ENCODE measurements at places on chromosomes 11 and 22.

GRCh38 chr11:78753297-78753696, 178.6 kb upstream of the NARS2 start:
- no peak for DNase-seq

DNA sequence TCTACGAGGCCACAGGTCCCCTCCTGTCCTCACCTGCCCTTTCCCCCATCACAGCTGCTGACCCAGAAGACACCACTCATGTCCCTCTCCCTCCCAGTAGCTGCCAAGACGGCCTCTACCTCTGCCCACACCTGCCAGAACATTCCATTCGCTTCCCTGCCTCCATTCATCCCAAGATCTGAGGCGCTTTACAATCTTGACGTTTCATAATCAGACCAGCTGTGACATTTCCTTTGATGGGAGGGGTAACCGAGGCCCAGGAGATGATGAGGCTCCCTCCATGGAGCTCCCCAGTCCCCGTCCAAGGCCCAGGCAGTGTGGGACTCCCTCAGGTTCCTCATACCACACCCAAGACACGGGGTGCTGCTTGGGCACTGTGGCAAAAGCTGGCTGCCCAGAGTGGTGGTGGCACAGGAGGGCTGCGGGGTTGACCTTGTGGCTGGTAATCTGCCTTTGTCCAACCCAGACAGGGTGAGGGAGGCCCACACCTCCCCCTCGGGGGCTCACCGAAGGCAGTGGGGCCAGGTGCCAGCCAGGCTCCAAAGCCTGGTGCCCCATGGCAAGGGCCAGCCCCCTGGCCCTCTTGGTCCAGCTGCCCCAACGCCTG, 17.3 kb downstream of the PHLDA2 start:
- DNase-seq = no peak

- DNase-seq = no peak
Observed at GRCh38 chr11:79648766-79649520, 208.1 kb upstream of the TENM4 start.

DNA sequence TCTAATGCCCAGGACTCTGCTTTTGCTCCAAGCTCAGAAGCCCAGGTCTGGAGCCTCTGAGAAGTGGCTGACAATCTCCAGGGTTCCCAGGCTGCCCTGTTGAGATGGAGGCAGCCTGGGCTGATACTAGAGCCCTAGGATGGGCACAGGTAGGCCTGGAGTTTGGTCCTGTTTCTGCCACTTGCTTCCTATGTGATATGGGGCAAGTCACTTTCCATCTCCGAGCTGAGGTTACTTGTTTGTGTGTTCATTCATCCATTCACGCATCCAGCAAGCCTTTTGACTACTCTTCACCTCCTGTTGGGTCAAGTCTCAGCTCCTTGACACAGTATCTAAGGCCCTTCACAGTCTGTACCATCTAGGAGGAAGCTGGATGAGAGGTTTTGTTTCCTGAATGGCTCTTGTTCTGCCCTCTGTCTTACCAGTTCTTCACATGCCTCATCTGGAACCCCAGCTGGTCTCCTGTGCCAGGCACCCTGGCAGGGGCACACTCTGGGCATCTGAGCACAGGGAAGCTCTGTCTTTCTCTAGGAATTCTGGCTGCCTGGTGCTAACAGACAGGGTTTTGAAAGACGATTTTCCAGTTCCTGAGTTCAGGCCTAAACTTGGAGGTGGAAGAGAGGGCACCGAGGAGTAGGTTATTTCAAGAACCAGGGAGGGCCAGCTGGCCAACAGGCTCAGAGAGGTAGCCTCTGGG, 53.2 kb upstream of the AMPD3 start:
- no peak for DNase-seq

DNA sequence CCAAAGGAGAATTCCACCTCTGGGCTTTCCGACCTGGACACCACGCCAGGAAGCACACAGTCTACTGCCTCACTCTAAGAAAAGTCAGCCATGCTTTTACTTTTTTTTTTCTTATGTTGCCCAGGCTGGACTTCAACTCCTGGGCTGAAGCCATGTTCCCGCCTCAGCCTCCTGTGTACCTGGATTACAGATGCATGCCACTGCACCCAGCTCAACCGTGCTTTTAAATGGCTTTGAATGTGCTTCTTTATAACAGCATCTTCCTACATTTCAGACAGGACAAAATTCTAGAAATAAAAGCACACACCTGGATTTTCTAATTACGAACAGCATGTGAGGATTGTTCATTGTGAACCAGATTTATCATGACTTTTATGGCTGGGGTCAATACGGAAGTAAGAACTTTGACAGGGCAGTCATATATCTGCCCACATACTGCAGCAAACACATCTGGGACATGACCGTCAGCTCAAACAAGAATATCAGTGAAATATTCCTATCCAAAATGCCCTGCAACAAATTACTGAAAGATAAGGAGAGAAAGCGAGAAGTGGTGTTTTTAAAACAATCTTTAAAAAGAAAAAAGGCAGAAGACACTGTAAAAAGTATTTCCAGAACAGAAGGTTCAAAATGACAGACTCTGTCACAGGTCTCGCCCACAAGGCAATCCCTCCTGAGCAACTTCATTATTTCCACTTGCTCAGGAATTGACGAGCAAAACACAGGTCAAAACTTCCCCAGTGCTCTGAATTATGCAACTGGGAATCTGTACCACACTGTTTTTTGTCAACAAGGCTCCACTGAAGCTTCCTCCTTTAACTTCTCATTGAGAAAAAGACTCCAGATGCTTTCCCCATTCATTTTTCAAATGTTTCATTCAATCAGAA, 42.1 kb downstream of the PACSIN2 start:
- no peak for DNase-seq

Measured in retina (tissue), 1 donor.